GM12892 (cell line): ENCODE measurements at places on chromosomes 2 and 18.

DNA sequence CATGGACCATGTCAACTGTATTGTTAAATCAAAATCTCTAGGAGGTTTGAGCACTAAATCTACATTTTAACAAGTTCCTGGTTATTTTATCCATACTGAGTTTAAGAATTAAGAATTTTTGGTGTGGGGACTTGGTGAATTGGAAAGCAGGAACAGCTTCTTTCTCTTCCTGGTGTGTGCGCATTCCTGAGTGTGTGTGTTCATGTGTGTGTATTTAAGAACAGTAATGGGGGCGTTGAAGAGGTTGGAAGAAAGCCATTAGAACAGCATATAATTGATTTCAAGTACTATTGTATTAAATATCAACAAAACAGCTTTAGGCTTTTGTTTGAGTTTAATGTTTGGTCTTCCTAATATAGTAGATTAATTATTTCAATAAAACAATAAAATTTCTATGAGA is 801.3 kb upstream of the ID2 start:
- no peak for DNase-seq

GRCh38 chr2:38308821-38309220 is 68.3 kb downstream of the ATL2 start:
- no peak for DNase-seq

GRCh38 chr18:47790036-47790435 is 140.4 kb downstream of the SMAD2 start:
- DNase-seq = no peak

- no peak for DNase-seq
These were observed 4.8 kb downstream of the UXS1 start for GRCh38 chr2:106189325-106189724.

DNA sequence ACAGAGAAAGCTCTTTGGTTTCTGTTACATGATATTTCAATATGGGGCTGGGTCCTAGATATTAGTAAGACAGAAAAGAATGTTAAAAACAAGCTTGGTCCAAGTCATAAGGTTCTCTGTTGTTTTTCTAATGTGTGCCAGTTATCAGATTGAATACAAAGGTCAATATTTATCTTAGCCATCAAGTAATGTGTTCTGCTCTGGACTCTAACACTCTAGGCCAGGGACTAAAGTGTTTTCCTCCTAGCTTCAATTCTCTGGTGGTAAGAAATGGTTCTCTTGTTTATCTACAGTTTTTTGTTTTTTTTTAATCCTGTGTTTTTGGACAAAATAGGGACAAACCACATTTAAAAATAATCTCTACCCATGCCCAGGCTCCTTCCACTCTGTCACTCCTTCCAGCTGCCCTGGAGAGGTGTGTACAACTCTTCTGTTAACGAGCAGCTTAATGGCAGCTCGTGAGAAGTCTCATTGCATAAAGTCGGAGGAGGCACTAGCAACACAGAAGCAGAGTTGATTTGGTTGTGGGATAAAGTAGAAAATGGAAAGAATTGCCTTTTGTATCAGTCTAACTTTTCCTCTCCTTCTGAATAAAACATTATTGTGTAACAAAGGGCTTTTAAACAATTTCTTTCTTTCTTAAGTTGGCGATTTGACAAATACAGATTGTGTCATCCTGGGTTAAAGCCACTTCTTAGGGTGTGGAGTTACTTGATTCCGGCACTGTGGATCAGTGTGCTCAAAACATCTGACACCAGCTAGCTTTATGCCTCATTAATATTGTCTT is 8.0 kb upstream of the SESTD1 start:
- no peak for DNase-seq

- no peak for DNase-seq
These were observed 938.1 kb downstream of the CPS1 start for GRCh38 chr2:211494536-211494935.

GRCh38 chr2:234970477-234970882 is 18.7 kb downstream of the SH3BP4 start:
- DNase-seq = no peak

- no peak for DNase-seq
These were observed 459.4 kb upstream of the MC4R start for GRCh38 chr18:60831971-60832370.

- DNase-seq = no peak
These were observed 37.4 kb downstream of the TTC32 start for GRCh38 chr2:19864381-19864780.

DNA sequence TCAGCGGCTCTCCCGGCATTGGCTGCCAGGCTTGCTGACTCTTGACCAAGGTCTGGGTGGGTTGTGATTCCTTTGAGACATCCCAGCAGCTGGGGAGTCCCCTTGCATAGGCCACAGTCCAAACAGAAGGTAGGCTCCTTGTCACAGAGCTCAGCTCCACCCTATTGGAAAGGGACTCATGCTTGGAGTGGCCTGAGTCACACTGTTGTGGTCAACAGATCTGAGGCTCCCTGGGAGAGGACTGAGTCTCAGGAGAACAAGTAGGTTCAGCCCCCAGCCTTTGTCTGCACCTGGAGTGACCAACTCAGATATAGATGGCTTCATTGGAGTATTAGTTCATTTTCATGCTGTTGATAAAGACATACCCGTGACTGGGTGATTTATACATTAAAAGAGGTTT is 32.1 kb upstream of the SH3BP4 start:
- DNase-seq = no peak

- DNase-seq = peak; percentile 88
These were observed 48.5 kb downstream of the KCNIP3 start for GRCh38 chr2:95345563-95346230.

DNA sequence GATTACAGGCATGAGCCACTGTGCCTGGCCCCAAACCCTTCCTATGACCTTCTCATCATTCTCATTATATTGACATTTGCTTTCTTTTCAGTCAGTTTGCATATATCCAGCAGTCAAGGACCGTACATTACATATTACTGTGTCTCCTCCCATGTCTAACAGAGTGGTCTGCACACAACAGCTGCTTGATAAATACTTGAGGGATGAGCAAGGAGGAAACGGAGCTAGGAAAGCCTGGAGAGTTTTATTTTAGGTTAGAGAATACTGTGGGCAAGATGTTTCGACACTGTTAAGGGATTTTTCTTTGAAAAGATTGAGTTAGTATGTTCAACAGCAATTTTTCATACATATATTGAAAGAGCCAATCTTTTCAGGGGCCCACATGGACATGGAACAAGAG is 76.2 kb upstream of the CHRNA1 start:
- DNase-seq = no peak

DNA sequence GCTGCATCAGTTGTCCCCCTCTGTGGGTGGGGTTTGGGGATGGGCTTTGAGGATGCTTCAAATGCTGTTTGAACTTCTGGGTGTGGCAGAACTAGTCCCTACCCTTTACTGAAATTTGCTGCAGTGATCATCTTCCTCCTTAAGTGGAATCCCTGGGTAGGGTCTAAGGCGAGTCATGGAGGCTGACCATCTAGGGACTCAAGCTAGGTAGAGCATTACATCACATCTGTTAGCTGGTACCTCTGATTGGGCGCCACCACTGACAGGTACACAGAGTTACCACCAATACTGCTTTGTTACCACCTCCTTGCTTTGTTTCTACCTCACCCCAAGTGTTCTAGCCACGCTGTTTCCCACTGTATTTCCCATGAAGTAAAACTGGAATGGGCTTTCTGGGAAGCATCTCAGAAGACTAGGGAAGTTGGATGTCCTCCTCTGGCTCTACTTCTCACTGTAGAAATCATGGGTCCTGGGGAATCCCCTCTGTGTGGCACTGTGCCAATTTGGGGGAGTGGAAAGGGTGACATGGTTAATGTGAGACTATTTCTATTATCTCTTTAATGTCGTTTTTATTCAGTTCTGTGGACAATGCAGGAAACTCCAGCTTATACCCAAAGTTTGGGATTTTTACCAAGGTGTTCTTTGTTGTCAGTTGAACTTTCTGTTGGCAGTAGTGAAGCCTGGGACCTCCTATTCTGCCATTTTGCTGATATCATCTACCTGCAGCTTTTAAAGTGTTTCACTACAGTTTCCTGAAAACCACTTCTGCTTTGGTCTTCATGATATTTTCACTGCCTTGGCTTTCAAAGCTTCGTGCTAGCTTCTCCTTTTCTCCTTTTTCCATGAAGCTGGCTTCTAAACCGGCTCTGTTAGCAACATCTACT is 14.5 kb upstream of the SULT1C4 start:
- no peak for DNase-seq

- DNase-seq = no peak
These were observed 648.1 kb downstream of the CPS1 start for GRCh38 chr2:211204456-211204855.

- DNase-seq = no peak
These were observed 94.9 kb downstream of the MBD2 start for GRCh38 chr18:54129448-54130067.

DNA sequence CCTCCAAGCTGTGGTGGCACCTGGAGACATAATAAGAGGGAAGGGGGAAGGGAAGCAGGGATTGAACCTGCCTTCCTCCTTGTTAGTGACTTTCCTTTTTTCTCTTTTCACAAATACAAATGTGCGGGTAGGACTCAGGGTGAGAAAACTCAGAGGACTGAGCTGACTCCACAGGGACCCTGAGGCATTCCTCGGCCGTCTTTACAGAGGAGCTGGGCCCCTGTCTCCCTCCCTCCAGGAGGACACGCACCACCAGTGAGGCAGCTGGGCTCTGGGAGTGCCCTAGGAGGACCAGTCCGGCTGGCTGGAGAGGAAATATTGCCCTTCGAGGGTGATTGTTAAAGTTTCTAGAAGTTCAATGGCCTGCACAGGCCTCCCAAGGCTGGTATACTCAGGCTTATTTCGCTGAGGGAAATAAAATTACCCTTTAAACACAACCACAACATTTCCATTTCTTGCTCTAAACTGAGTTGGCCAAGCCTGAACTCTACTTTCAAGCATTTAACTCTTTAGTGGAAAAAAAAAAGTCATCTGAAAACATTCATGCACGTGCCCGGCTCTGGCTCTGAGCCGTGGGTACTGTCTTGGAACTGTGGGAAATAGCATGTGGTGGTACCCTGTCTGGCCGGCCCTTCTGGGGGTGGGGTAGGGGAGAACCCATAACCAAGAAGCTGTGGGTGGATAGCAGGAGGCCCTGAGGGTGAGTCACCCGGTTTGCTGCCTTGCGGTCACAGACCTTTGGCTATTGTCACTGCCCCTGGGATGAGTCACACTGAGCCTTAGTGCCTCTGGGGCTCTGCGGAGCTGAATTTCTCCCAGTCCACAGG is 116.0 kb downstream of the COPS8 start:
- no peak for DNase-seq

DNA sequence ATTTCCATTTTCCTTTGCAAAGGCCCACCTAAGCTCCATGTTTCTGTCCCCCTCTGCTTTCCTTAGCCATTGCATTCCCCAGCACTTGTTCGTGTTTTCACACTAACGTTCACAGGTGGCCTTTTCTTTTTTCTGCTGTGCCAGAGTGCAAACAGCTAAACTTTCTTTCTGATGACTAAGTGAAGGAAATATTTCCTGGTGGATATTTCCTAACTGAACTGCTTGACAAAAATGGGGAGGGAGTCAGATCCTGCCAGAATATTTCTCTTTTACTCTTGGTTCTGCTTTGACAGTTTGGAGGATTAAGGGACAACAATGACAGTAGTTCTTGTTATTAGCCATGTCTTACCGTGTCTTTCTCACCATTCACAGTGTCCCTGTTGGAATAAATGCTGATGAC is 344.0 kb downstream of the ARHGAP15 start:
- DNase-seq = no peak

DNA sequence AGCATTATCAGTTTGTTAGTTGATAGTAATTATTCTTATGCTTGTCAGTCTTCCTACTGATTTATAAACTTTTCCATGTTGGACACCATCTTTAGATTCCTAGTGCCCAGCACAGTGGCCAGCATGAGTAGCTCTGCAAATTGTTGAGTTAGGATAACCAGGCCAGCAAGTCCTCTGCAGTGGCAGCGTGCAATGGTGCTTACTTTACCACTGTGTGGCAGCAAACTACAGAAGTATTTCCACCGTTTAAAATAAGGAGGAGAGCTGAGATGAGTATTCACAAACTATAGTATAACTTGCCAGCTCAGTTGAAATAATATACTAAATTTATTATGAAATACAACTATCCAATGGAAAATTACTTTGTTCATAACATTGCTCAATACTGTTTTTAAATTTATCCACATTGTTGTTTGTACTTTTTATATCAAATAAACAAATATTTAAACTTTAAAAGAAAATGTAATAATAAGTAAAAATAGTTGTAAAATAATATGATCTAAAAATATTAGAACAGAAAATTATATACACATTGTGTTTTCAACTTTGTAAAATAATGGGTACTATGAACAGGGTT is 9.3 kb upstream of the THADA start:
- no peak for DNase-seq

DNA sequence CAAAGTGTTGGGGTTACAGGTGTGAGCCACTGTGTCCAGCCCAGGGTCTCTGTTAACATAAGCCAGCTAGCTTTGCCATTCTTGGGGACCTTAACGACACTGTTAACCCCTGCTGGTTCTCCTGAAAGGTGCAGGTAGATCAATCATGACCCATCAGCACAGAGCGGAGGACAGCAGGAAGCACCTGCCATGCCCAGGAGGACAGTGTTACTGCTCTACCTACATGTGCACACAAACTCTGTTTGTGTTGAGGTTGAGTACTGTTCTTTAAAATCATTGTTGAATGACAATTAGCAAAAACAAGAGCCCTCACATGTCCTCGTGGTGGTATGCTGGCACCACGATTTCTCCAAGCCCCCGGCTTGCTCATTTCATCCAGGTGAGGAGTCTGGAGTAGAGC is 120.9 kb downstream of the FAM210A start:
- no peak for DNase-seq

GRCh38 chr2:239566995-239567568 is 166.3 kb upstream of the HDAC4 start:
- DNase-seq = no peak

- no peak for DNase-seq
These were observed 21.0 kb downstream of the MIB1 start for GRCh38 chr18:21761471-21762115.

GRCh38 chr2:114127372-114127771 is 237.5 kb downstream of the ACTR3 start:
- no peak for DNase-seq

DNA sequence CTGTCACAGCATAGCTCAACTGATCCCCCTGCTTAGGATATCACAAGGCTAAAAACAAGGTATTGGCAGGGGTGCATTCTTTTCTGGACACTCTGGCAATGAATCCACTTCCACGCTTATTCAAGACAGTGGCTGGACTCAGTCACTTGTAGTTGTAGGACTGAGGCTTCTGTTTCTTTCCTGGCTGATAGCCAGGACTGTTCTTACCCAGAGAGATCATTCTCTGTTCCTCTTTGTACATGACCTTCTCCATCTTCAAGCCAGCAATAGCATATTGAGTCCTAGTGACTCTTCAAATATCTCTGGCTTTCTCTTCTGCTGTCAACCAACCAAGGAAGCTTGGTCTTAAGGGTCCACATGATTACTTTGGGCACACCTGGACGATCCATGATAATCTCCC is 241.3 kb downstream of the RBM43 start:
- DNase-seq = no peak
